ENCODE measurements at places on chromosomes 2 and 18.

DNA sequence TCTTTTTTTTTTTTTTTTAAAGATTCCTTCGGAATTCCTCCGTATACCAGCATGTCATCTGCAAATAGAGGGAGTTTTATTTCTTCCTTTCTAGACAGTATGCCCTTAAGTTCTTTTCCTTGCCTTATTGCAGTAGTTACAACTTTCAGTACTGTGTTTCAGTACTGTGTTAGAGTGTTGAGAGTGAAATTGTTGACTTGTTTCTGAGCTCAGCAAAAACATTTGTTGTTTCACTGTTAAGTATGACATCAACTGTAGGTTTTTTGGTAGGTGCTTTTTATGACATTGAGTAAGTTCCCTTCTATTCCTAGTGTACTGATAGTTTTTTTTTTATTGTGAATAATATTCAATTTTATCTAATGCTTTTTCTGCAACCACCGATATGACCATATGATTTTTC lies 43.9 kb downstream of the ACVR2A start:
- DNase-seq: no peak

DNA sequence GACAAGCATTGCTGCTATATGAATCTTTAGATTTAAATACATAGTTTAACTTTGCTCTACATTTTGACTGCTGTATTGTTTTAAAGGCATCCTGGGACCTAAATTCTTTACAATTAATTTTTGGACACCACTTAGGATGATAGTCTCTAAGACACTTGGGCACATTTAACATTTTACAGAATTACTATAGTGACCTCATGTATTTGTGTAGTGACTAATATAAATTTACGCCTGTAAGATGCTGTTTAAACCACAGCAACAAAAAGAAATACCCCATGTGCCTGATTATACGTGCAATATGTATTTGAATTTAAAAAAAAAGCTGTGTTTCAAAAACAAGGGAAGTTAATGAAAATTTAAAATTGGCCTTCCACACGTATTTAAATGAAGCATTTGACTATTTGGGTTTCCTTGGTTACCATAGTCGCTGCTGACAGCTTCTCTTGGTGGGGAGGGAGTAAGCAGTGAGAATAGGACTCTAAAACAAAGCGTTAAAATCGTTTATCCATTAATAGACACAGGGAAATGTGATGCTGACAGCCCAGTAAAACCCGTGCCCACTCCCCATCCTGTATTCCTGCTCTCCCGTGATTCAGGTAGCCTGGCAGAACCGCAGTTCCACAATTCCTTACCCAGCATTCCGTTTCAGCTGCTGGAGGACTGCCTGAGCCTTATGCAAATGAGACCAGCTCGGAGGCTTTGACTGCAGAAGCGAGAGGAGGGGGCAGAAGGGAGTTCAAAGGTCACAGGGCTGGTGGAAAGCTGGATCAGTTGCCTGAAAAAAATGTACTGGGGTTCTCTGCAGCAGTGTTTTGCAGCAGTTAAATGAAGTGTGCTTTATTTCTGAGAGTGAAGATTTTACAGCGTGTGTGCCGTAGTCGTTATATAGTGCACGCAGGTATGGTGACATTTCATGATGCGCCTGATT lies 104.3 kb downstream of the CSRNP3 start:
- DNase-seq: no peak

GRCh38 chr2:179272406-179273192 lies 8.0 kb upstream of the SESTD1 start:
- peak; percentile 7 for DNase-seq

GRCh38 chr18:80202264-80202998 lies 44.9 kb downstream of the PARD6G start:
- no peak for DNase-seq

DNA sequence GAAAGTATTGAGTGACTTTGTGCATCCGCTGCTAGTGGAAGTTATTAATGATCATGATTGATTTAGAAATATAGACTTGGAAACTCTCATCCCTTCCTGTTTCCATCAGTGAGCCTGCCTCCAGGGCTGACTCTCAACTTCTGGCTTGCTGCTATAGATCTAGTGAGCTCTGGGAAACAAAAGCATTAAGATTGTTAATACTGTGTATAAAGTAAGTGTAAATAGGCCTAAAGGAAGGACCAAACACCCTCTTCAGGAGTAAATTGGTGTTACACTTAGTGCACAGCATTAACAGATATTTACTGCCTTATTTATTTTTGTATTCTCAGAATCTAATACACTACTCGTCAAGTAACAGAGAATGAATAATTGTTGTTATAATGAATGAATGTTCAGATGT lies 285.6 kb downstream of the THSD7B start:
- peak; percentile 1 for DNase-seq

DNA sequence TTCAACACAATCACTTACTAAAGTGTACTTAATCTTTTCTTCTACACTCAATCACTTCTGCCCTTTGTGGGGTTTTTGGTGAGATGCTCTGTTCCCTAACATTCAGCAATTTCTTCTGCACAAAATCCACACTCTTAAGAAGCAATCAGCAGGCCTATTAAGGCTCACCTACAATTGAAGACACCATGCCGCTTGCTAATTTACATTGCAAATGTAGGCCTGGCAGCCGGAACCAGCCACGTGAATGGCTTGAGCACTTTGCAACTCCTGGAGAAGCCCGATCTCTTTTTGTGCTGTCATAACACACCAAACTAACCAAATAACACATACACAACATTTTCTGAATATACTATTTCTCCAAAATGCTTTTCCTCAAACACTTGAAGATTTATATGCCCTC lies 66.3 kb downstream of the NYAP2 start:
- no peak for DNase-seq

GRCh38 chr2:96729748-96730147 lies 10.1 kb downstream of the LMAN2L start:
- no peak for DNase-seq

Data from EL (cell line).